Stimulated activated CD8-positive, alpha-beta memory T cell treated with anti-CD3 and anti-CD28 coated beads, Interleukin-15, amount 100 ng/mL, for 4 hours (primary cell): ENCODE measurements at places on chromosomes 16 and 17.

GRCh38 chr16:85965125-85965524 lies 66.2 kb downstream of the IRF8 start:
- no peak for DNase-seq

- DNase-seq = no peak
Observed at GRCh38 chr16:58284469-58284868, 10.4 kb downstream of the PRSS54 start.

GRCh38 chr17:52660692-52661091 lies 502.2 kb upstream of the CA10 start:
- no peak for DNase-seq

DNA sequence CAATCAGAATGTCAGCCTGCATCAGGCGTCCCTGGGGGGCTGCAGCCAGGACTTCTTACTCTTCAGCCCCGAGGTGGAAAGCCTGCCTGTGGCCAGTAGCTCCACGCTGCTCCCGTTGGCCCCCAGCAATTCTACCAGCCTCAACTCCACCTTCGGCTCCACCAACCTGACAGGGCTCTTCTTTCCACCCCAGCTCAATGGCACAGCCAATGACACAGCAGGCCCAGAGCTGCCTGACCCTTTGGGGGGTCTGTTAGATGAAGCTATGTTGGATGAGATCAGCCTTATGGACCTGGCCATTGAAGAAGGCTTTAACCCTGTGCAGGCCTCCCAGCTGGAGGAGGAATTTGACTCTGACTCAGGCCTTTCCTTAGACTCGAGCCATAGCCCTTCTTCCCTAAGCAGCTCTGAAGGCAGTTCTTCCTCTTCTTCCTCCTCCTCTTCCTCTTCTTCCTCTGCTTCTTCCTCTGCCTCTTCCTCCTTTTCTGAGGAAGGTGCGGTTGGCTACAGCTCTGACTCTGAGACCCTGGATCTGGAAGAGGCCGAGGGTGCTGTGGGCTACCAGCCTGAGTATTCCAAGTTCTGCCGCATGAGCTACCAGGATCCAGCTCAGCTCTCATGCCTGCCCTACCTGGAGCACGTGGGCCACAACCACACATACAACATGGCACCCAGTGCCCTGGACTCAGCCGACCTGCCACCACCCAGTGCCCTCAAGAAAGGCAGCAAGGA lies 10.4 kb downstream of the NFE2L1 start:
- DNase-seq = no peak

DNA sequence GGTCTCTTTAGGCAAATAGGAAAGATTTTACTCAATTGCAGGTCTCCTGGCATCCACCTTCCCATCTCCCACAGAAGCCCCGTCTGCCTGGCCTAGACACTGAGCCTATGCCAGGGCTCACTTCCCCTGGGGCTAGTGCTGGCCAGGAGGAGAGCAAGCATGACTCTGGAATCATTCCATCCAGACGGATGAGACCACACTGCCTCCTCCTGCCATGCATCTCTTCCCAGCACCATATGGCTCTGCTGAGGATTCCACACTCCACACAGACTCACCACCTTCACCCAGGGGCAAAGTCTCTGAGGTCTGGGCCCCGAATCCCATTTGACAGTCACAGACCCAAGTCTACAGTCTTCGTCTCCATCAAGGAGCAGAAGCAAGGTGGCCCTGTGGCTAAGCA lies 346.5 kb downstream of the C16orf95 start:
- no peak for DNase-seq

DNA sequence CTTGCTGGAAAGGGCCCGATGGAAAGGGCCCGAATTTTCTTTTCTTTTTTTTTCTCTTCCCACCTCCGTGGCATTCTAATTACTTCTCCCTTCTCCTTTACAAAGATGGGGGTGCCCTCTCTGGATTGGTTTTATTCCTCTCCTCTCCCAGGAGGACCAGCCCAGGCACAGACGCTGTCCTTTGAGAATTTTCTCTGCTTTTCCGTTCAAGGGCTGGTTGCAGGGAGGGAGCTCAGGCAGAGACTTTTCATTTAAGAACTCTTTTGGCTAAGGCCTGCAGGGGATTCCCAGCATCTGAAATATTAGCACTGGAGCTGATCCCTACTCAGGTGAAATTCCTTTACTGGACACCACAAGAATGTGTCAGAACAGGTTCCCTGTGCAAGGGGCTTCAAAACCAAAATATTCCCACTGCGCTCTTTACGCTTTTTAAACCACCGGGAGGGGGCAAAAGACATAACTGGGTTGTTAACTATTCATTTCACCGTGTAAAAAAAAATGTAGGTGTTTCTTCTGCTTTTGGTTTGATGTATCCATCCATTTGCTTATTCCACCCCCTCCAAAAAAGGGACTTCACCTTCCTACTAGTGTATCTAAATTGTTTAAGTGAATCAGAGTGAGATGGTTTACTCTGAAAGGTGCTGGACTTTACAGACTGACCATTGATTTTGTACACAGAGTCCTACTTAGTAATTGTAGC lies 1.4 kb downstream of the NFAT5 start:
- DNase-seq = no peak

- DNase-seq = no peak
Observed at GRCh38 chr17:29257756-29258155, 11.1 kb downstream of the CRYBA1 start.

- peak; percentile 15 for DNase-seq
Observed at GRCh38 chr17:56786989-56787482, 46.7 kb downstream of the C17orf67 start.

DNA sequence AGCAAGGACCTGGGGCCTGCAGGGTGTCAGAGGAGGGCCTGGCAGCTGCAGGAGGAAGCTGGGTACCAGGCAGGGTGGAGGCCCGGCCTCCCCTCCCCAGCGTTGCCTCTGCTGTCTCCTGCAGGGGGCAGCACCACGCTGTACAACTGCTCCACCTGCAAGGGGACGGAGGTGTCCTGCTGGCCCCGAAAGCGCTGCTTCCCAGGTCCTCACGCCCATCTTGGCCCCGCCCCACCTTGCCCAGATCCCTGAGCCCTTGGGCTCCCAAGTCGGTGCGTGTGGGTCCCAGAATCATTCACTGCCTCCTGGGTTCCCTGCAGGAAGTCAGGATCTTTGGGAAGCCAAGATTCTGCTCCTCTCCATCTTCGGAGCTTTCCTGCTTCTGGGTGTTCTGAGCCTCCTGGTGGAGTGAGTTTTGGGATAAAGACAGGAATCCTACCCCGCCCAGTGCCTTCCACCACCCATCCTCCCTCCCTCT lies 1.2 kb downstream of the TMEM95 start:
- DNase-seq = peak; percentile 60

DNA sequence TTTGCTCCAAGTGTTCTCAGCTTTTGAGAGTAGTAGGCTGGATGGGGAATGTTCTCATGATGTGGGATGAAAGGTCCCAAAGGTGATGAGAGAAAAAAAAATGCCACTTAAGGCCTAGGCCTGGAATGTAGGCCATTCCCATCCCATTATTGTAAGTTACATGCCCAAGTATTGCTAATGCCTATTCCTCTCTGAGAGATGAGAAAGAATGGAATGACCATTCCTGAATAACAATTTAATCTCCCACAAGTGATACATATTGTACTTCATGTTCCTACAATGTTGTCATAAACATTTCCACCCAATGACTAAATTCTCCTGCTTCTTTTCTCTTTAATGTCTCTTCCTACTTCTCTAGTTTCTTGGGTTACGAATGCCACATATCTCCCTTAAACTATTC lies 102.8 kb upstream of the KCNJ16 start:
- DNase-seq = no peak

DNA sequence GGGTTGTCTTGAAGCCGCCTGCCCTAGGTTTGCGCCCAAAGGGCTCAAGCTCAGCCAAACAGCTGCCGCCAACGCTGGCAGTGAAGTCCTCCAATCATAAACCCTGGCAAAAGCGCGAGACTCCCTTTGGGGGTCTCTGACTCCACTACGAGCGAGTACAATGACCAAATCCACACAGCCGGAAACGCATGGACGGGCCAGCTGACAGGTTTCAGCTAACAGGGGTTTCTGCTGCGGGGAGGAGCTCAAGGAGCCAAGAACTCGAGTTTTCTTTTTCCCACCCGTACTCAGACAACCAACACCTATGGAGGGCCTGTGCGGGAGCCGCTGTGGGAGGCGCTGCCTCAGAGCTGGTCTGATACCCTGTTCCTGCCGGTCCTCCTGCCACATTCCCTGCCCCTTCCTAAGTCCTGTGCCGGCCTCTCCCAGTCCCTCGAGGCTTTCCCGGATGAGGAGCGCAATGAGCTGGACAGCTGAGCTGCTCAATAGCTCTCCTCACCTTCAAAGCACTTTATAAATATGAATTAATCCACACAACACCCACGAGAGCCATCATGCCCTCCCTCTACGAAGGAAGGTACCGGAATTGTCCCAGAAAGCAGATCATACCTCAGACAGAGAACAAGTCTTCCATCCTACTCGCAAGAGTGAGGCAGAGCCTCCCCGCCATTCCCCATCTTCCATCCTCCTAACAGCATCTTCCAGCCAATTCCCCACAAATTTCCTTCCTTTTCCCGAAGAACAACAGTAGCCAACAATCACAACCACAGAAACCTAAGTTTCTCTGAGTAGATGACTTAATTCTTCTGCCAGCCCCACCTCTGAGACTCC lies 6.1 kb downstream of the ABR start:
- no peak for DNase-seq

- no peak for DNase-seq
Observed at GRCh38 chr16:57036945-57037344, 47.6 kb downstream of the NLRC5 start.

DNA sequence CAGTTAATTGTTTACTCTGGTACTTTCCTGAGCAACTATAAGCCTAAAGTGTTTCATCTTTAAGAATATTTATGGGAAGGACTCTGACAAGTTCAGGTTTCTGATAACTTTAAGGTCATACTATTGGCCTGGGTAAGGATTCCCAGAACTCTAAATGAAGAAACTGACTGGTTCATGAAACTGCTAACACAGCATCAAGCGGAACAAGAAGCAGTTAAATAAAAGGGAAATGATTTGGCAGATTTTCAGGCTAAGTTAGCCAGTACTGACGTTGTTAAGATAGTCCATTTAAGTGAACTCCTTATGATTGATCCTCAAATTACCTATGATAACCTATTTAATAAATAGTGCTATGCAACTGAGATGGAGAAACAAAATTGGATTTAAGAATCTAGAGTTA lies 101.6 kb upstream of the CES5A start:
- DNase-seq = no peak

DNA sequence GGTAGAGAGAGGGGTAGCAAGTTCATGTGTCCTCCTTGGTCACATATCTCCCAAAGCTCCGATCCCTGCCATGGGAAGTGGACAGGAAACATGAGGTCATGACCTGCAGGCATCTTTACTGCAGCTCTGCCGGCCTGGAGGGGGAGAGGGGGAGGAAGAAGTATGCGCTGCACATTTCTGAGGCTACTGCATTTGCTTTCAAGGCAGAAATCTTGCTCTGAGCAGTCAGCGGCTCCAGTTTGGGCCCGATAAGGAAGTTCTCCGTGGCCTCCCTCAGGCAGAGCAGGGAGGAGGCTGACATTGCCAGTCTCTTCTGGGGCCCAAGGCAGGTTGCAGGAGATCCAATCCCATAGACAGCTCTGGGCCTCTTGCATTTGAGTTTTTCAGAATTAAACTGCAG lies 1.5 kb upstream of the NHERF1 start:
- no peak for DNase-seq

DNA sequence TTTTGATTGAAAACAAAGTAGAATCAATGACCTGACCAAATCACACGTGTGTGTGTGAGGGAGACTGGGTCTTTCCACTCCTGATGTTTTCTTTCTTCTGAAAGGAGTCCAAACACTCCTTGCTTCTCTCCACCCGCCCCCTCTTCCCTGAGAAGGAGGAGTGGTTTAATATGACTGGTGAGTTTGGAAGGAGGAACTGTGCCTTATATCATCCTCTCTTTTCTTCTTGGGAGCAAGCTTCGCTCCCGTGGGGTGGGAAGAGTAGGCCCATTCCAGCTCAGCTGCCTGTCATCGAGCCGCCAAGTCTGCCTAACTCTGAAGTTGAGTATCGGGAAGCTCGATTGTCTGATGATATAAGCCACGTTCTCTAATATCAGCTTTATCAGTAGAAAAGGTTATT lies 96.5 kb downstream of the YPEL2 start:
- no peak for DNase-seq

DNA sequence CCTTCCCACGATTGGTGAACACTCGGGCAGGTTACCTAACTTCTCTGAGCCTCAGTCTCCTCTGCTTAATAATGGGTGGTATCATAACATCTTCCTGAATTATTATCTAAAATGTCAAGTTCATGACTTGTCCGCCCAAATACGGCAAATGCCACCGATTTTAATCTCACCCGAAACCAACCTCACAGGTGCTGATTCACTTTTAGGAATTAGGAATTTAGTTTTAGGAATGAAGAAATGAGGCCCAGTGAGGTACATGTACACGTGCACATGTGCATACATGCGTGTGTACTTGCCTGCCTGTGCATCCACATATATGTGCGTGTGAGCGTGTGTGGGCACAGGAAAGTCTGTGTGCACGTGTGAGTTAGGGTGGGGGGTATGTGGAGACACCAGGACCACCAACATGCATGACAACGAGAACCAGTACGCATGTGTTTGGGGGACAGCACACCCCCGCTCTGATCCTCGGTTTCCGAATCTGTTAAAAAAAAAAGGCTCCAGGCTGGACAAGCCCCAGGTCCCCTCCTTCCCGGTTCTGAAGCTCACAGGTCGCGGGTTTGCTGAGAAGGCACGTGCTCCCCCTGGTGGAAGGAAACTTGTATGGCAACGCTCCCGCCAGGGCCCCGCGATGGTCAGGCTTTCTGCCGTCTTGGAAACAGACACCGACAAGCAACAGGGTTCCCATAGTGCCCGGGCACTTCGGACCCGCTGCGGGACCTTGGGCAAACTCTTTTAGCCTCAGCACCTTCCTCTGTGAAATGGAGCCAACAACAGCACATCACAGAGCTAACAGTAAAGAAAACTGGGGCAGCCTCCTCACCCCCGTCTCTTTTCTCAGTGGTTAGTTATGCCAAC lies 219.2 kb downstream of the RBFOX3 start:
- DNase-seq = no peak

GRCh38 chr17:77473615-77474226 lies 333.0 kb downstream of the SEC14L1 start:
- DNase-seq = no peak

- DNase-seq = no peak
Observed at GRCh38 chr17:60077226-60077625, 1.5 kb downstream of the HEATR6 start.

GRCh38 chr17:74754832-74755231 lies 6.4 kb downstream of the NHERF1 start:
- DNase-seq = no peak
